ENCODE measurements at places on chromosomes 12 and 14.

- no peak for DNase-seq
Measured at GRCh38 chr12:109534456-109534855, 38.8 kb downstream of the MMAB start.

DNA sequence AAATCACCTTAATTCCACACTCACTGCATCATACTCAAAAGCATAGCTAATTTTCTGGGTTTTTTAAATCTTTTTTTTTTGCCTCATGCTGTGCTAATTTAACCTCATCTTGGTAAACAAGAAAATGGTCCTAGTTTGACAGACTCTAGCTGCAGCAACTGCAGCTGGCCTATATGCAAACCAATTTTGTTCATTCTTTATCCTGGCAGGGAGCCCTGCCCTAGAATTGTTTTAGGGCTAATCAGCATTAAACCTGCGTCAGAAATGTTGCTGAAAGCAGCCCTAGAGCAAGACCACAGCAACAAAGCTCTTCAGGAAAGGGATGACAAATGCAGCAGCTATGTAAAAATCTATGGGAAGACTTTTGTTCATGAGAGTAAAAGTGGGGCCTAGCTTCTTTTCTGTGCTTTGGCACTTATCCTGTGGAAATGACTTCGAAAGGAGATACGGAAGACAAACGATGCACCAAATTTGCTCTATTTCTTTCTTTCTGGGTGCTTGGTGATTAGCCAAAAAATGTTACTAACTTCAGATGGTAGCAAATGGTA, 72.2 kb downstream of the DENND5B start:
- peak; percentile 96 for DNase-seq

GRCh38 chr14:68680541-68681051, 112.3 kb downstream of the ZFP36L1 start:
- DNase-seq = peak; percentile 79

GRCh38 chr12:80316222-80316621, 127.8 kb upstream of the PTPRQ start:
- DNase-seq = no peak

DNA sequence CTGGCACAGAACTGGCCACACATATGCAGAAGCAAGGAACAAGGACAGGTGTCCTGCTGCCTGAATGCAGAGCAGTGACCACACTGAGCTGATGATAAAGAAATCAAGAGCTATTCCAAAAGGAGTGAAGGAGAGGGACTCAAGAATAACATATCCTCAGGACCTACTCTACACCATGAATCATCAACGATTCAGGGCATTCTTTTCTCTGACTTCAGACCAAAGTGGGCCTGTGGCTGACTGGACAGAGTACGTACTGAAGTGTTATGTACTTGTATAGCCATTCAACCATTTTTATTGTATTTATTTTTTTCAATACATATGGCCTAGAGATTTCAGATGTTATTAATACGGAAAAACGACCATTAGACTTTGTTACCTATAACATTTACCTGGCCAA, 177.5 kb upstream of the TMTC1 start:
- no peak for DNase-seq

- DNase-seq = no peak
Measured at GRCh38 chr14:78405079-78405856, 235.1 kb downstream of the NRXN3 start.

GRCh38 chr12:50723865-50724264, 40.0 kb upstream of the ATF1 start:
- no peak for DNase-seq

- no peak for DNase-seq
Measured at GRCh38 chr14:23143911-23144310, 24.9 kb upstream of the CEBPE start.

- DNase-seq = no peak
Measured at GRCh38 chr14:38137005-38137404, 70.7 kb upstream of the SSTR1 start.

DNA sequence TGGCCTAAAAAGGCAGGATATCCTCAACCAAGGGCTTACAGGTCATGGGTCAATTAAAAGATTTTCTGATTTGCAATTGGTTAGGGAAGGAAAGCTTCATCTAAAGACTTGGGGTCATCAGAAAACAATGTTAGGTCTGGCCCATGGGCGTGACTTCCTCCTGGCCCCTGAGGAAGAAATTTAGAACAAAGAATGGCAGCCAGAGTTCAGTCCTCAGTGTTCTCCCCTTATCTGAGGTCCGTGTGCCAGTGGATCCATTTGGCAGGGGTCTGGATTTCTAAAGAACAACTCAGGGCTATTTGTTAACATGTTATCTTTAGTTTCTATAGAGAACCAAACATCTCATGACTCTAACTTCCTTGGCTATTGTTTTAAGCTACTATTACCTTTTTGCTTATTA, 27.8 kb upstream of the NFYB start:
- no peak for DNase-seq

Measured in AG09319 (cell line).